ENCODE measurements at places on chromosomes 3 and 15.

DNA sequence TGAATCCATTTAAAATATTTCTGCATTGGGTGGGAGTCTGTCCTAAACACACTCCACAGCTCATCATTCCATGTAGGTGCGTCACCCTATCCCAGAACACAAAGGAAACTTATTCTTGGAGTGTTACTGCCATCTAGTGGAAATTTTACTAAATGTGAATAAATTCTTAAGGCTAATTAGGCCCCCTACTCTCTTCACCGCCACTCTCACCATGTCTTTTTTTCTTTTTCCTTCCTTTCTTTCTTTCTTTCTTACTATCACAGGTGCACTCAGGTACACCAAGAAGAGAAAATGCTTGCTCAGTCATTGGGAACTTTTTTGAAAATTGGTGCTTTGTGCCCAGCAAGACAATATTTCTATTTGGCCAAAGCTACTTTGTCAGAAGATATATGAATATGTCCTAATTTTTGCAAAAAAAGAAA, 26.4 kb upstream of the ATP8B4 start:
- DNase-seq: no peak

DNA sequence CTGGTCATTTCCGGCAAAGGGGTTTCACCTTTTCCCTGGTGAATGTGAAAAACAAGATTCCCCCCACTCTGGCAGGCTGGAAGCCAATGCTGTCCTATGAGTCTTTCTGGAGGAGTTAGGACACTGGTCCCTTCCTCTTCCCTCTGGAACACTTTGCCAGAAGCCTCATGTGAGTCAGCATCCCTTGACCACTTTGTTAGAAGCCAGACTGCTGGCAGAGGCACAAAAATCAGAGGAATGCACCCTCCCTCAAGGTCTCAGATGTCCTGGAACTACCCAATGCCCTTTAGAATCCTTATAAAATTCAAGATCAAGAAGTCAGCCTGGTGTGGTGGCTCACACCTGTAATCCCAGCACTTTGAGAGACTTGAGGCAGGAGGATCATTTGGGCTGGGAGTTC, 26.6 kb downstream of the ITGB5 start:
- DNase-seq: no peak

GRCh38 chr3:12969486-12969885, 103.7 kb downstream of the IQSEC1 start:
- DNase-seq: no peak

GRCh38 chr3:48478626-48479555, 25.1 kb downstream of the SHISA5 start:
- DNase-seq: peak; percentile 49

GRCh38 chr3:99637368-99638111, 854 bp upstream of the COL8A1 start:
- no peak for DNase-seq

GRCh38 chr15:101498717-101499480, 9.4 kb upstream of the PCSK6 start:
- DNase-seq: peak; percentile 2
